ENCODE measurements at places on chromosomes 2 and 18. TPM values are rescaled to one million over a fixed set of nuclear protein-coding genes. Genes with fewer than 3 reads are reported as not detected.

NLRC4 gene
- total RNA-seq = not detected

DNA sequence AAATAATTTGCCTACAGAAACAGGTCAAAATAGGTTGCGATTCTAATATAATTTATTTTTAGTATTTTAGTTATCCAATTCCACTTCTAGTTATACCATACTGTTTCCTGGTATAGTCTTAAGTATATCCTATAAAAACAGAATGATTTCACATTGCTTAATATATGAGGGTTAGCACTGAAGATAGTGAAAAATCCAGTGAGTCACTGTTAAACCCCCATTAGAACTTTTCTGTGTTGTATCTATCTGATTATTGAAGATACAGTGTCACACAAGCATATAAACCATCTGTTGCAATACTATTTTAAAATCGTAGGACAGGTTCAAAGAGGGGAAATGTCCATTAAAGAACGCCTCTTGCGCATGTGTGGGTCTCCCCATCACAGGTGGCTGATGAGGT is 110.0 kb downstream of the FEZ2 start:
- no peak for DNase-seq

- DNase-seq = no peak
Measured at GRCh38 chr18:805755-806110, 6.3 kb downstream of the YES1 start.

GRCh38 chr18:35369126-35369525 is 8.0 kb downstream of the ZNF396 start:
- DNase-seq = no peak

GRCh38 chr2:121089166-121089510 is 195.9 kb downstream of the TFCP2L1 start:
- no peak for DNase-seq

DNA sequence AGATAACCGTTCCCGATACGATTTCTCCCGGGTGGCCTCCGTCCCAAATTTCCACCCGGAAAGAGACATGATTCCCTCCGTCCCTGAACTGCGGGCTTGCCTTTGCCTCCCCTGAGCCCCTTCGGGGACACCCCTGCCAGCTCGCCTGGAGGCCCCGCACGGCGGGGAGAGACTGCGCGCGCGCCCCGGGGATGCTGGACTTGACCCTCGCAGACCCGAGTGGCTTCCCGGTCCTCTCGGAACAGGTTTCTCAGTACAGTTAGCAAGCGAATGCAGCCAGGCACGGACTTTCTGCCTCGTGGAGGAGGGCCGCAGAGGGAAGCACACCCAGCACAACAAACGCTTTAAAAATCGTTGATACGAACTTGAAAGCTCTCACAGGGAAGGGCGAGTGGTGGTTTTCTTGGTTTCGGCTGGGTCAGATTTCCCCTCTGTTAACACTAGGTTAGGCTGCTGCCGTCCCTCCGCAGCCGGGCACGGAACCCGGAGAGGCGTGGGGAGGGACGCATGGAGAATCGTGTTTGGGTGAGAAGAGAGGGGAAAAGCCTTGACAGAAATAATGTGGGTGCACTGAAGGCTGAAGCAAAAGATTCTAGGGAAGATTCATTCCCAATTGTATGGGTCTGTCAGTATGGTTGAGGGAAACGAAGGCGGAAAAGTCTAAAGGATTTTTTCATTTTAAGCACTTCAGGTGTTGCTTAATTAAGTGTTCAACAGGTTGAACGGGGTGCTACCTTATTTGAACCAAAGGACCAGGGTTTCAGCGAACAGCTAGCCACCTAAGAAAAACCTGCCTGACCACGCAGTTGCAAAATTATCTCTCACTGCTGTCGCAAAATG is 916 bp downstream of the TNFRSF11A start:
- DNase-seq = peak; percentile 18

- no peak for DNase-seq
Measured at GRCh38 chr2:122960759-122961641, 1064.1 kb upstream of the CNTNAP5 start.

- peak; percentile 72 for DNase-seq
Measured at GRCh38 chr2:11692966-11693521, 23.0 kb upstream of the NTSR2 start.

GRCh38 chr2:220143336-220143735 is 515.9 kb downstream of the SLC4A3 start:
- no peak for DNase-seq

DNA sequence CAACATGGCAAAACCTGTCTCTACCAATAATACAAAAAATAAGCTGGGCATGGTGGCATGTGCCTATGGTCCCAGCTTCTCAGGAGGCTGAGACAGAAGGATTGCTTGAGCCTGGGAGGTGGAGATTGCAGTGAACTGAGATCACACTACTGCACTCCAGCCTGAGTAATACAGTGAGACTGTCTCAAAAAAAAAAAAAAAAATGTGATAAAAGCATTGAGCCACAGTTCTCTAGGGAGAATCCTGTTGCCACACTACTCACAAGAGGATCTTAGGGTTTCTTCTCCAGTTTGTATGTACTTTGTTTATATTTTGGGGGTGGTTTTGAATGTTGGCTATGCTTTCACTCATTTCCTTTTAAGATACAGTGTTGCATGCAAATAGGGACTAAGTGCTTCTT is 62.0 kb downstream of the TMEM185B start:
- no peak for DNase-seq

DNA sequence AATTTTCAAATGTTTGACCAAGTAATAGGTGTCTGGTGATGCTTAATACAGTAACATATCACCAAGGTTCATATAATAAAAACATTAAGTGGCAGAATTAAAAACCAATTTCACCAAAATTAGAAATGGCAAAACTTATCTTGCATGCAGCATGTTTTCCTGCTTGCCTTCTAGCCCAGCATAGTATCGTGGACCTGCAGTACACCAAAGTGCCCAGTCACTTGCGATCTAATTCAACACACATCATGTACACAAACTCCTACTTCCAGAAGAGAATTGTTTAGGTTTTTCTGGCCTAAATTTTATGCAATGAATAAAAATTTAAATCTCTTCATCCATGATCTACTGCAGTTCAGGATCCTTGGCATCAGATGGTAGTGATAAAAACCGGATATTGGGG is 28.9 kb downstream of the LPIN2 start:
- DNase-seq = no peak

All from neural crest cell (in vitro differentiated cells).